ENCODE measurements at places on chromosomes 12 and 14.

- no peak for DNase-seq
Measured at GRCh38 chr12:66942741-66943465, 264.0 kb upstream of the GRIP1 start.

GRCh38 chr14:91375720-91376452 is 41.7 kb downstream of the CCDC88C start:
- no peak for DNase-seq

- DNase-seq = no peak
Measured at GRCh38 chr12:107749083-107749482, 11.9 kb downstream of the PRDM4 start.

- no peak for DNase-seq
Measured at GRCh38 chr14:100165831-100166440, 6.5 kb upstream of the DEGS2 start.

- DNase-seq = no peak
Measured at GRCh38 chr14:41609704-41610183, 3.1 kb downstream of the LRFN5 start.

DNA sequence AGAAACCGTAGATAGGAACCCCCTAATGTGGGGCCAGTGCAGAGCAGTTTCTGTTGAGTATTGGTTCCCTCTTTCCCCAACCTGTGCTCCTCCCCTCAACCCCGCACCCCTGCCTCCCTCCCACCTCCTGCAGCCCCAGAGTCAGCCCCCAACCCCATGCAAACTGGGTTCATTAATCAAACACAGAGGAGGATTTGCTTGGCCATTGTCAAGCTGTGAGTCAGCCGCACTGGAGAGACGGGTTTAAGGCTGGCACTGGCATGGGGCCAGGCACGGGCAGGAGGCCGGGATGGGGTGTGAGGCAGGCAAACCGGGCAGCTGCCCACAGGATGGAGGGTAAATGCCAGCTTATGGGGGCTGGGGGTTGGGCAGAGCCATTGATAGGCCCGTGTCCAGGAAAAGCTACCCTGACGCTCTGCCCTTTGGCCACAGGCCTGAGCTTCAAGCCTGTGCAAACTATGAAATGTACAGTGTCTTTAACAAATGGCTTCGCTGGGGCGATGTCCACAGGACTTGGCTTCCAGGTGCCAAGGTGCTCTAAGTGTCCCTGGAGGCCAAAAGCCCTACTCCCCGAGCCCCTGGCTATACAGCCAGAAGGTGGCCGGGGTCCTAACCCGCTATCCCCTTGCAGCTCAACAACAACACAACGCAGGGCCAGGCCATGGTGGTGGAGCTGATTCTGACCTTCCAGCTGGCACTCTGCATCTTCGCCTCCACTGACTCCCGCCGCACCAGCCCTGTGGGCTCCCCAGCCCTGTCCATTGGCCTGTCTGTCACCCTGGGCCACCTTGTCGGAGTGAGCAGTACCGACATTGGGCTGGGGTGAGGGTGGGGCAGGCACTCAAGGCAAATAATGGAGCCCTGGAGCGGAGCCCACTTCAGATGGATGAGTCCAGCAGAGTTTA is 1.4 kb downstream of the AQP5 start:
- no peak for DNase-seq

GRCh38 chr14:21768116-21768874 is 94.7 kb upstream of the OR4E1 start:
- DNase-seq = no peak

- DNase-seq = no peak
Measured at GRCh38 chr12:3047961-3048360, 29.2 kb upstream of the TSPAN9 start.

DNA sequence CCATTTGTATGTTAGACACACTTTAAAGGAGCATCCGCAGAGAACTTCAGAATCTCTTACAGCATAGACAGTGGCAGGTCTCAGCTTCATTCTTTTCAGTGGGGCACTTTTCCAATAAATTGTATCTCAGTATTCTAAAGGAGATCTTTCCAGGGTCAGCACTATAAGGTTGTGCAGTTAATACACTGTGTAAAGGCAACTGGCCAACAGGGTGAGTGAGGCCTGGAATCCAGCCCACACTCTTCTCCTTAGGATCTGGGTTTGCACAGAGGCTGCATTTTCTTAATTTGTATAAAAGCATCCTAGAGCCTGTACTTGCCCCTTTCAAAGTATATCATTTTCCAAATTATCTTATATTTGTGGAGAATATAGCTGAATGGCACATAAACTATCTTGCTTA is 94.2 kb downstream of the MYF5 start:
- DNase-seq = no peak

DNA sequence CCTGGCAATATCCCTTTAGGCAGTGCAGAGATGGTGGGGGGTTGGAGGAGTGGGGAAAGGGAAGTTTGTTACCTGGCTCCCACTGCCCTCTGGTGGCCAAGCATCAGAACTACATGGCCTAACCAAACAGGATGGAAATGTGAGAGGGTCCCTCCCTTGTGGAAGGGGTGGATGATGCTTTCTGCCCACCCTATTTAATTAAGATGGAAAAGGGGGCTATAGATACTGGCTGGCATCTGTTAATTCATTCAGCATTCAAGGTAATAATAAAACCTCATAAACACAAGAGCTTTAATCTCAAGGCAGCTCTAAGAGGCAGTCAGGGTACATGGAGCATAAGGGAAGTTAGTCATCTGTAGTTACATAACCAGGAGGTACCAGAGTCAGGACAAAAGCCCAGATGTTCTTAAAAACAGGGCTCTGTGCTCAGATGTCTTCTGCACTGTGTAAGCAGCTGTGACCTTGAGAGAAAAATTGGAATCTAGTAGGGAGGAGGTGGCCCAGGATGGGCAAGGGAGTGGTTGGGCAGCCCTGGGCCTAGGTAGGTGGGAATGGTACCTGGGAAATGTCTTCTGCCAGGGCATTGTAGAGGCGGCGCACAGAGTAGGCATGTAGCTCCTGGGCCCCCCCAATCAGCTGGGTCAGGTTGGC is 4.6 kb downstream of the AP1G2 start:
- no peak for DNase-seq

DNA sequence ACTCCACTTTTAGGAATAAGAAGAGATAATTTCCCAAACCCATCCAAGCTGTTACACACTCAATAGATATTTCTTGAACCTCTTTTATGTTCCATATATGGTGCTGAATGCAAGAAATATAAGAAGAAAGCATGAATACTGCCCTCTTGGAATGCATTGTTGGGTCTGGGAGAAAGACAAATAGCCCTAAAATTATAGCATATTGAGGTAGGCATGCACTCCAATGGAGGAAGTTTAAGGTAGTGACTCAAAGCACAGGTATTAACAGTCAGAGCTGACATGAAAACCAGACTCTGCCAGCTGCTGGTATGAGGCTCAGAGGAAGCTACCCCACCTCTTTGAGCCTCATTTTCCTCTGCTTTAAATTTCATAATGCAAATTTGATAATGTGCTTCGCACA is 261.3 kb upstream of the NOS1 start:
- no peak for DNase-seq

DNA sequence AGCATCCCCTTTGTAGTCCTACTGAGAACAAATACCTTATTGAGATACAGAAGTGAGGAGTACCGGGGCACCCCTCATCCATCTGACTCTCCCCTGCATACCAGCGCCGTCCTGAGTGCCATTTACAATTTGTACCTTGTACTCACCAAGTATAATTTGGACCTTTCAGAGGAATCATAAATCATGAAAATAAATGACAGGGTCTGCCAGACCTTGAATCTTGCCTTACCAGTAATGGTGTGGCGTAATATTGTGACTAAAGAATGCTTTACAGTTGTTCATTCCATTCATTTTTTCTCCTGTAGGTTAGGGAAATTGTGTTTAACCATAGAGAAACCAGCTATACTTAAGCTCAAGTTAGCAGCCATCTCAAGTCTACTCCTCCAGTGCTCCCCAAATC is 243.7 kb upstream of the RGS6 start:
- no peak for DNase-seq

- DNase-seq = no peak
Measured at GRCh38 chr14:42045383-42045782, 438.7 kb downstream of the LRFN5 start.

DNA sequence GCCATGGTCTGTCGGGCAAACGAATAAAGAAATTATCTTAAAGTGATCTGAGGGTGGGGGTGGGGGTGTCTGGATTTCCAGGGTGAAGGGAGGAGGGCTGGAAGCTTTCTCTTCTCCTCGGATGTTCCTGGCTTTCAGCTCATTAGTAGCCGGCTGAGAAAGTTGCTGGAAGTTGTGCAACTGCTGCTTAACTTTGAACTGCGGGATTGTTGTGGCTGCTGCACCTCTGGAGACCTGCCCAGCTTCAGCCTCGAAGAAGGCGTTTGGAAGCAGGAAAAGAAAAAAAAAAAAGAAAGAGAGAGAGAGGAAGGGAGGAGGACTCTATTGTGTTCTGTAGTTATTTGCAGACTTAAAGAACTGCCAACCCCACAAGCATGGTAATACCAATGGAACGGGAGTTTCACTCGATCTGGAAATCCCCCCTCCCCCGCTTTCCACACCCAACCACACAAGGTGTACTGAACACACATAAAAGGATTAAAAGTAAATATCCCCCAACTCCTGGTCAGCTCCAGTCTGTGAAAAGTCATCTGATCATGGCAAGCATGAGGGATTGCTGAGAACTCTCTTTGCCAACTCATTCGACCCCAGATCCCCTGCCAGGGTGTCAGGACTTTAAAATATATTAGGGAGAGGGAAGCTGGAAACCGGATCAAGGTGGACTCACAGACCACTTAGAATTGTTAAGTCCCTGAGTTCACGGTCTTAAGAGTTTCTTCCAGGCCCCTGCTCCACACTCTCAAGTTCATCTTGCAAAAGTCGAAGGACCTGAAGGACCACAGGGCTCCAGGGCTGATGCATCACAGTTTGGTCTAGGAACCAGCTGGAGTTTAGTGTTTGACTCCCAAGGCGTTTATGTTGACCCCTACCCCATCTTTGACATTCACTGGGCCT is at the start of gene RASSF9:
TSS of gene RASSF9 (minus strand) at position 213 of the 894 bp plus-strand sequence. CDS start at position 5, 208 bp downstream.
- no peak for DNase-seq

- no peak for DNase-seq
Measured at GRCh38 chr12:94534774-94535509, 75.3 kb upstream of the CEP83 start.

DNA sequence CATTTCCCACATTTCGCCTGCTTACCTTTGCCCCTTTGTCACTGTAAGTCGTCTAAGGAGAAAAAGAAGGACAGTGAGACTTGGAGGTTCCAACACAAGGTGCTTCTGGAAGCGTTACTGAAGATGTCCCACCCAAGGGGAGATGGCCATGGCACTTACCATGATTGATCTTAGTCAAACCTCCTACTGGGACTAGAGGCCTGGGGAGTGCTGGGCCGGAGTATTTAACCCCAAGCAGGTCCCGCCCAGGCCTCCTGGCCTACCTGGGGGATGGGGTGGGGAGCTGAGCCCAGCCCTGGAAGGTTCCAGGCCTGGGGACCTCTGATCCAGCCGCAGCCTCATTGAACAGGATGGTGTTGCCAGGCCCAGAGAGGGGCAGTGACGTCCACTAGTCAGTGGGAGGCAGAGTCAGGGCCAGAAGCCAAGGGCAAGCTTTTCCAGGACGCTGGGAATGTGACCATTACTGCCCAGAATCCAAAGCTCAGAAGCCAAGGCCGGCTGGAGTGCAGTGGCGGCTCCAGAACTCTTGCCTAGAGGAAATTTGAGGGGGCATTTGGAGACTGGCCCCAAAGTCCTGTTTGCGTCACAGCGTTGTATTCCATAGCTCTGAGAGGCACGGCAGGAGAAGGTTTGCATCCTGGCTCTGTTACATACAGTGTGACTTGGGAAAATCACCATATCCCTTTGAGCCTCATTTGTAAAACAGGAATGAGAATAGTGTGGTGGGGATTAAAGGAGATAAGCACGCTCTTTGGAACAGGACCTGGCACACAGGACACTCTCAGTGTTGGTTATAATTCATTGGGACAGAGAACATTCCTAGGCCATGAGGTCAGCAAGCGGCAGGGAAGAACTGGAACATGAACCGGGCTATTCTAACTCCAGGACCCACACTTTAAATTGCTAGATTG is at the start of gene HPD:
TSS of gene HPD (minus strand) at position 198 of the 911 bp plus-strand sequence. CDS start at position 162, 36 bp downstream.
- no peak for DNase-seq

DNA sequence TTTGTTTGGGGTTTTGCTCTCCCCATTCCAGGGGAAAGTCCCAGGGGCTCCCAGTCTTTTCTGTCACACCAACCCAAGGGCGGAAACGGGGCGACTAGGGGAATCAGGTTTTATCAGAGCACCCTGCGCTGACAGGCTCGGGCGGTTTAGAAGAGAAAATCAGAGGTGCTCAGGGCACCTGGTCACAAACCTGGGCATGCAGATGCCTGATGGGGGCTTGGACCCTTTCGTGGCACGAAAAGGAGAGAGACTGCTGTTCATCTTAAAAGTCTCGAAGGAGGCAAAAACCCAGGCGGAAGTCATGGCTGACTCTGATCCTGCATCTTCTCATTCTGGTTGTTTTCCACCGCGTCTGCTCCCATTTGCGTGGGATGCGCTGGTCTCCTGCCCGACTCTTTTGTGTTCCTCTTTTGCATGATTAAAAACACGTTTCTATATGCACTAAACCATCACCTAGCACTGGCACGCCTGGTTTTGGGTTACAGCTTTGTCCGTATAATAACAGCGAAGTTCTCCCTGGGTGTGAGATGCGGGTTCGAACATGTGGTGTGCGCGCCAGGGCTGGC is 13.2 kb downstream of the OTX2 start:
- no peak for DNase-seq

DNA sequence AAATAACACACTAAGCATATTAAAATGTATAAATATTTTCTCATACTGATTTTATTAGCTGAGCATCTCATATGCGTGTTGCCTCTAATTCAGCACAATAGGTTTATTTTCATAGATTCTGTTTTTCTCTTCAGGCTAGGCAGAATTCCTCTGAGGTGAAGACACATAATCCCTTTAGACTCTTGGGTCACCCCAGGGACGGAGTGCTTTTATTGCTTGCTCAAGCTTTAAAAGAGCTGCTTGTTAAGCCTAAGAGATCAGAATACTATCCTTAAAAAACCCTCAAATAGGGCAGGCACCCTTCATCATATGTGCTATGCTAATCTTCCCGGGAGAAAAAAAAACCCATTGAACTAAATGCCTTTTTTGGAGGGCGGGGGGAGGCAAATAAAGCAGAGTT is 390.1 kb downstream of the KCNH5 start:
- no peak for DNase-seq

DNA sequence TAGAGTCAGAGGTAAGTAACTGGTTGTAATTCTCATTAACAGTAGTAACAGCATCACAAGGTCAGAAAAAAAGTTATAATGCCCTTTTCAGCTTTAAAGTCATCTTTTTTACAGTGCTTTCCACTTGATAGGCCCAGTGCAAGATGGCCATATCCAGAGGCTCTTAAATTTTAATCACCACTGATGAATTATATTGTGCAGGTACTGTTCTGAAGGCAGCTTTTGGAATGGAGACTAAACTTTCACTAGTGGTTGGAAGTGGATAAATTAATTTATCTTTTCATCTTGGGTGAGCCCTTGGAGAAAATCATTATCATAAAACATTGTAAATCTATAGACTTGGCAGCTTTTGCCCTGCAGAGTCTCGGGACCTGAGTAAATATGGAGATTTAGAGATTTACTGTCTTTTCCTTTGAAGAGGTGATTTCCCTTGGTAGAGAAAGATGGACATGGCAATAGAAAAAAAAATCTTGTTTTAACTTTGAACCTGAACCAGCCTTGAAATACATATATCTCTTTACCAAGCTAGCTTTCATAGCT is 969.1 kb upstream of the NOVA1 start:
- DNase-seq = no peak

GRCh38 chr12:98955284-98955683 is 310.2 kb downstream of the APAF1 start:
- no peak for DNase-seq

- no peak for DNase-seq
Measured at GRCh38 chr12:121581686-121582429, 1.0 kb upstream of the KDM2B start.

- no peak for DNase-seq
Measured at GRCh38 chr12:108538146-108538545, 22.8 kb downstream of the SART3 start.
